ENCODE measurements at places on chromosomes 16 and 17.
A peak's percentile ranks its signal among the peaks of the same experiment; 100 is the strongest.

- DNase-seq: no peak
These were observed 12.9 kb downstream of the CMIP start for GRCh38 chr16:81457326-81458133.

GRCh38 chr17:43529947-43530287 is 16.2 kb downstream of the ETV4 start:
- DNase-seq: no peak

DNA sequence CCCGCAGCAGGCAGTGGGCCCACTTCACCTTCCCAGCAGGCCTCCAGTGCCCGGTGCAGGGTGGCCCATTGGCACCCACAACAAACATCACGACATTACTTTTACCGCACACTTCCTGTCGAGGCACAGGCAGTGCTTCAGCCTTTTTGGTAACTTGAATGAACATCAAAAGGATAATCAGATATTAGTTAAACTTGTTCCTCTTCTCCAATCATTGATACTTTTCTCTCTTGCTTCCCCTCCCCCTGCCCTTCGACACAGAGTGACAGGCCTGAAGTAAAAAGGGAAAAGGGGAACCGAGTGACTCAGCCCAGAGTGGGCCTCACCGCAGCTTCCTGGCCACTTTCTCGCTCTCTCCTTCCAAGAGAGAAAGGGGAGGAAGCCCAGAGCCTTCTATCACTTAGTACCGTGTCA is 507.0 kb downstream of the MAF start:
- no peak for DNase-seq

GRCh38 chr17:21078016-21078780 is 35.4 kb upstream of the USP22 start:
- DNase-seq: no peak

DNA sequence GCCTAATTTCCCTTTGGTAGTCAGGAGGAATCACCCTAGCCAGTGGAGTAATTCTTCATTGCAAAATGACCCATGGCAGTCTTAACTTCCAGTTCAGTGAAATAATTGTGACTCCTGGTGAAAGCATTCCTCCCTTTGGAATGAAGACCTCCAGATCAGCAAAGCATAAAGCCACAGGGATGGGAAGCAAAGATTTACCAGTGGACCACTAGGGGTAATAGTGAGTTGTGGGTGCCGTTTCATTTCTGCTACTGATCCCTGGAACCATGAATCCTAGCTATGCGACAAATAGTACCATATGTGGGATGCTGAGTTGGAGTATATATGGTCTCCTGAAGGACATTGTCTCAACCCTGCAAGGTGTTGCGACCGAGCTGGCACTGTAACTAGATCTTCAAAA is 13.7 kb downstream of the DYNLL2 start:
- DNase-seq: no peak

- DNase-seq: no peak
These were observed 11.4 kb downstream of the ITGAD start for GRCh38 chr16:31404353-31405064.

- no peak for DNase-seq
These were observed 17.7 kb upstream of the EXOSC6 start for GRCh38 chr16:70269471-70269870.

DNA sequence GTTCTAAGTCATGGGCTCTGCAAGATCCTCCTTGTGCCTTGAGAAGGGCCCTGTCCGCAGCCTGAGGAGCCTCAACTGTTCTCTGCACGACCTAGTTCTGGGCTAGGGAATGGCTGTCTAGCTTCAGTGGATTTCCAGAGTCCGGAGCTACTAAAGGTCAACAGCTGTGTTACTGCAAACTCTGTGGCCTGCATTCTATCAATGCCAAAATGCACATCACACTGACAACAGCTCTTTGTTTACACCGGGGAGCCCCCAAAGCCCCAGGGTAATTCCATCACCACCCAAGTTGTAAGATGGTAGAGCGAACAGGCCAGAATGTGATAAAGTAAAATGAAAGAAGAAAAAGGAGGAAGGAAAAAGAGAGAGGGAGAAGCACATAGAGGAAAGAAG is 610.2 kb downstream of the MAF start:
- no peak for DNase-seq

DNA sequence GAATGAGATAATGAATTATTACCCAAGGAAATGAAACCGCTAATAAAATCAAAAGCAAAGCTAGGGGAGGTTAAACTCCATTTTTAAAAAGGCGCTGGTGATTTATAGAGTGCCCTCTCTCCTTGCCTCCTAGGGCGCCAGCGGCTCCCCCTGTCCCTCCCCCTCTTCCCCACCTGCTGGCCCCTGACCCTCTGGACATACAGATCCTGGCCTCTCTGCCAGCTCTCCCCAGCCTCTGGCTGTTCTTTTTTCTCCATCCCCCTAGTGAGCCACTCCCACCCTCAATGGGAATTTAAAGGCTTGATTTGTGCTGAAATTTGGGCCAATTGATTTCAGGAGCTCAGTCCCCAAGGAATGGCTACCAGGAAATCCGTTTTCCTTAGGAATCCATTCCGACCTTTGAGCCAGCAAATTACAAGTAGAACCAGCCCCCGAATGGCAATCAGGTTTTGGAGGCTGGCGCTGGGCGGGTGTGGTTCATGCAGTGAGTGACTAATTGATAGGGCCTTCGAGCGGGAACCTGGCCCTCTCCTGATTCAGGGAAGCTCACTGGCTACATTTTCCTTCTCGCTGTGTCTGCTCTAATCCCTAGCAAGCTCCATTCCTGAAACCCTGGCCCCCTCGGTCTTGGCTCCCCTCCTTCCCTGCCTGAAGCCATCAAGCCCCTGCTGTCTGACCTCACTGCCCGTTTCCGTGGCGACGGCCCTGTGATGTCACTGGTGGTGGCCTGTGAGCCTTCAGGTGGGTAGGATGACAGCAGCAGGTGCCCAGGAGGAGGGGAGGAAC is 141.9 kb upstream of the SDK2 start:
- peak; percentile 78 for DNase-seq

Measured in NCI-H69 (cell line).